Mucosa of gallbladder (tissue), 1 donor: ENCODE measurements at places on chromosomes 6 and 20. TPM values are rescaled to one million over a fixed set of nuclear protein-coding genes. Genes with fewer than 3 reads are reported as not detected.

TXLNB gene
- total RNA-seq: 0.75 TPM

BNIP5 gene
- 7.4 TPM for total RNA-seq

FUT9 gene
- 0.49 TPM for total RNA-seq

CST3 gene
- total RNA-seq: 2,306 TPM

AIF1 gene
- total RNA-seq: 26.8 TPM

GRCh38 chr20:47605673-47606413 lies 104.2 kb downstream of the NCOA3 start:
- DNase-seq: no peak

MATN4 gene
- total RNA-seq: 0.09 TPM

DNA sequence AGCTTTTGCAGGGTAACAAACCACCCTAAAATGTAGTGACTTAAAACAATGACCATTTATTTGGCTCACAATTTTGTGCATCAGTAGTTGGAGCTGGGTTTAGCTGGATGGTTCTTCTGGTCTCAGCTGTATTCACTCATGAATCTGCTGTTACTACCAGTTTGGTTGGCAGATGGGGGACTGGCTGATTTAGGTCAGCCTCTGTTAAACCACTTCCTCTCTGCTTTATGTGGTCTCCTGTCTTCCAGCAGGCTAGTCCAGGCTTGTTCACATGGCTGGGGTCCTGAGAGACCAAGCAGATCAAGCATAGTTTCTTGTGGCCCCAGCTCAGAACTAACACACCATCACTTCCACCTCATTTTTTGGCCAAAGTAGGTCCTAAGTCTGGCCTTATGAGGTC lies 67.2 kb upstream of the LAMP5 start:
- DNase-seq: no peak

GRCh38 chr20:45044084-45044573 lies 56.8 kb downstream of the KCNS1 start:
- peak; percentile 51 for DNase-seq

MRAP2 gene
- 1.9 TPM for total RNA-seq

DNA sequence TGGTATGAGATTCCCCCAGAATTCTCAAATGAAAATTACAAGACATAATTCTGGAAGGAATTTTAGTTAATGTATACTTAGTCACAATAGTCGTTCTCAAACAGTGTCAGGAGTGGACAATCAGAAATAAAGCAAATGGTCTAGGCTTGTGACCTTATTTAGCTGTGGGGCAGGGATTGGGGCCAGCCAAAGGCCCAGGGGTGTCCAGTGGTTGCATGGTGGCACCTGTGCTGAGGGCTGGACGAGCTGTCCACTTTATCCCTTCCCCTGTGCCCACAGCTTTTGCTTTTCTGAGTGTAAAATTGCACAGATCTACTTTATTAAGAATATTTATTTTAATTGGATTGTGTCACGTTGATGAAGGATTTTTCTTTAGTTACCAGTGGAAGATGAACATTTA lies 195.0 kb downstream of the ARID1B start:
- no peak for DNase-seq

BIRC7 gene
- 0.14 TPM for total RNA-seq

MYLK2 gene
- total RNA-seq: not detected

GRCh38 chr6:133495205-133495903 lies 254.2 kb downstream of the EYA4 start:
- no peak for DNase-seq

- no peak for DNase-seq
These were observed 13.9 kb upstream of the VAPB start for GRCh38 chr20:58374906-58375758.

- DNase-seq: peak; percentile 60
These were observed at the start of gene PLTP for GRCh38 chr20:45911486-45912343. TSS of gene PLTP (minus strand) at chr20:45912155. CDS start at chr20:45911452, 703 bp downstream.

GRCh38 chr6:74646461-74646860 lies 559.4 kb downstream of the COL12A1 start:
- no peak for DNase-seq

DNA sequence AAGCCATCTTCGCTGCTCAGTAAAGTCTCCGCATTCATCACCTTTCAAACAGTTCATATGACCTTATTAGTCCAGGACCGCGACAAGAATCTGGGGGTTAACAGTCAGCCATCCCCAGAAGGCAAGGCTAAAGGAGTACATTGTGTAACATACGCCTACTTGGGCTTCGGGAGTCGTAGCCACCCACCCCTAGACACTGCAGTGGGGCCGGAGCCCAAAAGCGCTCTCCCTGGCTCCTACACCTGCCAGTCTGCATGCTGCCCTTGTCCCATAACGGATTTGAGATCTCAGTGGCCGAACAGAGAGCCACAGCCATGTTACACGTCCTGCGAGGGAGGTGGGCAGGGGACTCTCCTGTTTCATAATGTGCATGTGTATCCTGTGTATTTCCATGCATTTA lies 1405.5 kb downstream of the GRIK2 start:
- DNase-seq: no peak

GRCh38 chr6:13624871-13625288 lies 9.7 kb downstream of the NOL7 start:
- no peak for DNase-seq

GSS gene
- total RNA-seq: 50.0 TPM

DNA sequence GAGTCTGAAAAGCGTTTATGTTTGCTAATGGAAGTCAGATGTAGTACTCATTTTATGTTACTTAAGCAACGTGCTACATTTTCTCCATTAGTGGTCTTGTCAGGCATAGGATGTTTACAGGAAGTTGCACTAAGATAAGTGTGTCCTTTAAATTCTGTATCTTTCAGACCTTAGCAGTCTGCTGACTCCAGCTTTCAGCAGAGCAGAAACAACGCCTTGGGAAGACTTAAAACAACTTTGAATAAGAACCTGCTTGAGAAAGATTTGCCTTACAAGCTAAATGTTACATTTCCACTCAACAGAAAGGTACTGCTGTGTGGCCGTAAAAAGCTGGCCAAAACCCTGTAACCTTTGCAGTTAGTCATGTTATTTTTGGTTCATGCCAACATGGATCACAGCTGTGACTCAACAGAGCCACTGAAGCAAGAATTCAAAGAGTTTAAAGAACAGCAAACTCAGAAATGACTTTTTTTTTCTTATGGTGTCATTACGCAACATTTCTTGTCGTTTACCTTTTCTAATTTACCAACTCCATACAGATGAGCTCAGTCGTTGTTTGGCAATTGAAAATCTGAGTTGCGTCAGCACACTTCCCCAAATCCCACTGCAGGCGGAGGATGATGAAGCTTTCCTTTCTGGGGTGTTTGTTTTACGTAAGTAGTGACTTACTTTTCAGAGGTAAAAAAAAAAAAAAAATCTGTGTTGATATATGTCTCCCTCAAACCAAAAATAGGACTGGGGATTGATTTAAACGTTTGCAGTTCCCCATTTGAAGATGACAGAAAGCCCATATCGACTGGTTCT lies 27.9 kb upstream of the BMP6 start:
- DNase-seq: peak; percentile 27

GLP1R gene
- total RNA-seq: 0.06 TPM

SPTLC3 gene
- total RNA-seq: 26.7 TPM

GRCh38 chr20:49796600-49797343 lies 15.9 kb upstream of the SLC9A8 start:
- DNase-seq: no peak

GRCh38 chr20:3146732-3147341 lies 12.8 kb downstream of the FASTKD5 start:
- no peak for DNase-seq

FAM209B gene
- total RNA-seq: 0.32 TPM

DNA sequence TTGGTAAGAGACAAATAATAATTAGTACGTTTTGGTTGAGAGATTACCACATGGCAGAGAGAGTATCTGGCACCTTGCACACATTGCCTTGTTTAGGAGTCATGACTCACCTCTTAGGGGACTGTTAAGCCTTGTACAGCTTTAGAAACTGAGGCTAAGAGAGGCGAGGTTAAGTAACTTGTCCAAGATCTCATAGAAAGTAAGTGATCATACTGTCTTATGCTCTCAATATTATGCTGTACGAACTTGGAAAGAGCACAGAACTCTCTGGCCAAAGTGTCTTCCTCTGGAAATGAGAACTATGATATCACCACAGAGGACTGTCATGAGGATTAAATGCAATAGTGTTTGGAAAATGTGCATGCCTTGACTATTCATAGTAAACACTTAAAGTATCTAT lies 249.0 kb downstream of the UTRN start:
- no peak for DNase-seq

HFE gene
- 19.1 TPM for total RNA-seq

DNA sequence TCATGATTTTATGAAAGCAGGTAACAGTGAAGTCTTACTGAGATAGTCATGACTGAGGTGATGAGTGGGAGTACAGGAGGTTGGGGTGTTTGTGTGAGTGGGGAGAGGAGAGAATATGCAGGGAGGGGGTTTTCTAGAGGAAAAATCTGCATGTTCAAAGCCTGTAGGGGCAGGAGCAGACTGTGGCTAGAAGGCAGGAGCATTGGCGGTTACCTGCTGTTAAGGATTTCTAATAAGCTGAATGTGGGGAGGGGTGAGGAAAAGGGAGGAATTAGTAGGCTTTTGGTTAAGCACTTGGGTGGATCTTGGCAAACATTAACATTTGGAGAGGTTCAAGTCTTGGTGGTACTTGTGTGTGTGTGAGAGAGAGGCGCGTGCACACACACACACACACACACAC lies 70.8 kb downstream of the EYA4 start:
- no peak for DNase-seq

DNA sequence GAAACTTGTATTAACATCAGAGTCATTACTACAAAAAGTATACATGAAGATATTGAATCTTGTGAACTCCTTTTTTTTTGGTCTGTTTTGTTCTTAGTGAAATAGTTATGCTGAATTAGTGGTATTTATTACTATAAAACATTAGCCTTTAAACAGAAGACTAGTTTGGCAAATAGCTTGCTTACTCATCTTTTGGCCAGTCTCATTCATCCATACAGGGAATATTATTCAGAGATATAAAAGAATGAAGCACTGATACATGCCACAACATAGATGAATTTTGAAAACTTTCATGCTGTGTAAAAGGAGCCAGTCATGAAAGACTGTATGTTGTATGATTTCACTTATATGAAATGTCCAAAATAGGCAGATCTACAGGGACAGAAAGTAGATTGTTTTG lies 205.9 kb downstream of the ZFAND3 start:
- no peak for DNase-seq

- no peak for DNase-seq
These were observed 103.1 kb downstream of the TCP11 start for GRCh38 chr6:35038076-35038475.

EMILIN3 gene
- total RNA-seq: 0.63 TPM

ZNF512B gene
- total RNA-seq: 26.1 TPM

GRCh38 chr6:24329451-24329850 lies 28.4 kb downstream of the DCDC2 start:
- no peak for DNase-seq

DNA sequence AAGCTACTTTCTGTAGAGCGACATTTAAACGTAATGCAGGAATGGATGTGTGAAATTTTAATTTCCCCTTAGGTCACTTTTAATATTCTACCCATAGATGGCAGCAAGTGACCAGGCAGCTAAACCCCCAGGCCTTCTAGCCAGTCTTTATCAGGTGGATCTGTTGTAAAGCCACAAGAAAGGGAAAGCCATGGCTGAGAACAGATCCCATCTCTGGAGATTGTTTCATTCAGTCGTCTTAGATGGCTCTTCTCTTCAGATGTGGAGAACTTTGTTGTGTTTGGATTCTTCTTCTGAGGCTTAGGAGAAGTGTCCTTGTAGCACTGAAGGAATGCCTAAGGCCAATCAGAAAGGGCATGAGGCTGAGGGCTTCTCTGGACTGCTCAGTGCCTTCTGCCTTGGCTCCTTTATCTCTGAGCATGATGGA lies 15.8 kb upstream of the RNF182 start:
- peak; percentile 38 for DNase-seq

- DNase-seq: no peak
These were observed 36.8 kb downstream of the TSPYL4 start for GRCh38 chr6:116217069-116217468.

- no peak for DNase-seq
These were observed 47.2 kb downstream of the METTL24 start for GRCh38 chr6:110310861-110311446.

GRCh38 chr6:133809406-133809805 lies 79.5 kb upstream of the TCF21 start:
- DNase-seq: no peak

RTEL1 gene
- total RNA-seq: 30.2 TPM

- no peak for DNase-seq
These were observed 433.3 kb downstream of the UTRN start for GRCh38 chr6:144718431-144718830.

GRCh38 chr6:83476971-83477370 lies 35.4 kb upstream of the PRSS35 start:
- DNase-seq: no peak

GRCh38 chr6:3228771-3229565 lies 1.5 kb upstream of the TUBB2B start:
- DNase-seq: no peak
